ENCODE measurements at places on chromosomes 2 and 18.

- DNase-seq: no peak
Observed at GRCh38 chr2:101120124-101120996, 30.8 kb downstream of the TBC1D8 start.

DNA sequence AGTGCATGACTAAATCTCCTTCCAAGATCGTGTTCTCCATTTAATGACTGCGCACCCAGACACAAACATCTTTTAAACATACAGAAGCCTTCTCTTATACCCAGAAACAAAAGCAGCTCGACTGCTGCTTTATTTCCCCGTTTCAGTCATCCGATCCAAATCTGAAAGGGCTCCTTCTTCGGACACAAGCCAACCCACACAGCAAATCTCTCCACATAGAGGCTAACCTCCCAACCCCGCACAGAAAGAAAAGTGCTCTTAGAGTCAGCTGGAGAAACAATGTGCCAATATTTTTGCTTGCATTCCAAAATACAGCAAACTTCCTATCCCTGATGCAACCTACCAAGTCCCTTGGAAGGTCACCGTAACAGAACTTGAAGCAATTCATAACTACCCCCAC lies 29.1 kb downstream of the GAREM1 start:
- DNase-seq: no peak

- no peak for DNase-seq
Observed at GRCh38 chr18:23897291-23897690, 117.3 kb upstream of the TTC39C start.

- DNase-seq: no peak
Observed at GRCh38 chr2:238811759-238812158, 36.1 kb upstream of the TWIST2 start.

DNA sequence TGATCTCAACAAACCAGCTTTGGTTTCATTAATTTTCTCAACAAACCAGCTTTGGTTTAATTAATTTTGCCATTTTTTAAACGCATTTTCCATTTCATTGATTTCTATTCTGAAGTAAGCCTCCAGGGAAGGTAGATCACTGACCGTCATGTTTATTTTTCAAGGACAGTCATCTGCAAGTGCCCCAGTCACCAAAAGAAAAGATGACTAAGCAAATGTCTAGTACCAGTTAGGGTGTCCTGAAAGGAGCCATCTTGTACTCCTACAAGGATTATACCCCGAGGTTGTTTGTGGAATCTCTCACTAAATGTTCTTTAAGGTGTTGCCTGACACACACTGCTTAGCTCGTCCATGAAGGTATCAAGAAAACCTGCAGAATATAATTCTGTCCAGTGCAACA lies 6.1 kb upstream of the UGT1A8 start:
- no peak for DNase-seq

DNA sequence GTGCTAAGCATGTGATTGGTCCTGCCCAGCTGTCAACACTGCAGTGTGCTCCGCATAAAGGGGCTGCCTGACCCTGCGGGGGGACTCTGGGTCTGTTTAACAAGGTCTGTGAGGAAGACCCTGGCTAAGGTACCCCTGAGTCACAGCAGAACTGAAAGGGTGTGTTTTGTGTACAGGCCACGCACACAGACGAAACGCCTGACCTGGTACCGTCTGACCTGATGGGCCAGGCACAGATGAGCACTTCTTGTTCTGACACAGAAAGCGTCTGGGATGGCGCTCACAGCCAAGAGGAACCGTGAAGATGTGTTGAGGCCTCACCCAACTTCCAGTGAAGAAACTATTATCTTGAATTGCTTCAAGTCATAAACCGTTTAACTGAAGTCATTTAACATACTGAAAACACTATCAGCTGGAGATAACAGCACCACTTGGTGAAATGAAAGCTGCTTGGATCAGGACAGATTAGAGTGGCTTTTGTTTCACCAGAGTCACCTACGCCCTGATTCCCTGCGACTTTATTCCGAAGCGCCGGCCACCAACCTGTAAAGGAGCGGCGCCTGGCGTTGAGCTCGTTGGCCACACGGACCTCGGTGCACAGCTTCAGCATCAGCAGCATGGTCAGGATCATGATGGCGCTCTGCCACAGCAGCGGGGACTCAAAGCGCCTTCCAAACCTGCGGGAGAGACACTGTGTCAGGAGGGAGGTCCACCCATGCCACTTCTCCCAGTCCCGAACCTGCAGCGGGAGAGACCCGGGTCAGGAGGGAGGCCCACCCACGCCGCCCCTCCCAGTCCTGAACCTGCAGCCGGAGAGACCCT lies 8.5 kb downstream of the SLC66A2 start:
- no peak for DNase-seq

DNA sequence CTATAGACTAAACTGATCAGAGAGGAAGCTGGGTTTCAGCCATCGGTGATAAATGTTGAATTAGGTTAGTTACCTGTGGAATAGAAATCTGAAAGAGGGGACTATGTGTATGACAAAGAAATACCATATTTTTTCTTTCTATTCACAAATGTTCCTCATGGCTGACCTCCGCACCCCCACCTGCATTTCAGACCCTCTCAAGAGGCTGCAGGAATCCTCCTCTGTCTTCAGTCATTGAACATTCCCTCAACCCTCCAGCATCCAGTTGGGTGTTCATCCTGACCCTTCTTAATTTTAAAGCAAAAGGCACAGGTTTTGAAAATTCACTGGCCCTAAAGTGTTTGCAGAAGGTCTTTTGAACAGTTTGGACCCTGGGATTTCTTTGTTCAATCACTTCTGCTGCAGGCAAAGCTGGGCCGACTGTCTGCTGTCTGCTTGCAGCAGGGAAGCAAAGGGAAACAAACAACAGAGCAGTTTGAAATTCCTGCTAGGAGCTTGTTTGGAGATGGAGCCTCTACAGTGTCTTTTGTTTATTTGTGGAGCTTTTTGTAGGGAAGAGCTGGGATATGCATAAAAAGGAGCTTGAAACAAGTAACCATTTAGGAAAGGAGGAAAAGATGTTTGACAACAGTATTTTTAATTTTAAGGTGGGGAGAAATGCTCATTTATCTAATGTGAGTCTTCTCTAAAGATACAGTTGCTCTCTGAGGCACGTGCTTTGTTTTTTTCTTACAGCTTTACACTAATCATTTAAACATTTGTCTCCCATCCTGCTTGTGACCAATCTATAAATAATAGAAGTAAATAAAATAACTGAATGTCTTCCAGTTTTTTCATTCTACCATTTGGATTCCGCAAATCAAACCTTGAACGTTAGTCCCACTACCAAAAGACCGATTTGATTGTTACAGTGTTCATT lies 213.3 kb upstream of the MMADHC start:
- no peak for DNase-seq

GRCh38 chr2:201955702-201956141 lies 77.9 kb upstream of the FZD7 start:
- DNase-seq: no peak

GRCh38 chr2:101828257-101828656 lies 130.8 kb downstream of the MAP4K4 start:
- DNase-seq: no peak

- DNase-seq: no peak
Observed at GRCh38 chr2:215883799-215884198, 129.6 kb downstream of the MREG start.

- DNase-seq: no peak
Observed at GRCh38 chr2:227308784-227309183, 16.3 kb upstream of the MFF start.

DNA sequence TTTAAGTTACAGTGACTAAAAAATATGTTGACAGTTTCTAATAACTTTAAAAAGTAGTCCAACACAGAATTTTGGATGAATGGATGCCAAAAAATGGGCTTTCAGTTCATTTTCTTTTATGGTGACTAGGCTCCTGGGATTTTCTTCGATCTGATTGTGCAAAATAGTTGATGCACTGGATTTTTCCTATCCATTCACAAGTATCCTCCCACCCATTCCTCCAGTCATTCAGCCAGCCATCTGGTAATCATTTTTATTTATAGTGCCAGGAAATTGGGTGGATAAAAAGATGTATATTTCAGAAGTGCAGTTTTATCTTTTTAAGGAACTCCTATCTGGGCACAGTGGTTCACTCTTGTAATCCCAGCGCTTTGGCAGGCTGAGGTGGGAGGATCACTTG lies 175.1 kb downstream of the PTPRM start:
- DNase-seq: no peak

- DNase-seq: no peak
Observed at GRCh38 chr2:120528051-120528692, 182.2 kb downstream of the INHBB start.

DNA sequence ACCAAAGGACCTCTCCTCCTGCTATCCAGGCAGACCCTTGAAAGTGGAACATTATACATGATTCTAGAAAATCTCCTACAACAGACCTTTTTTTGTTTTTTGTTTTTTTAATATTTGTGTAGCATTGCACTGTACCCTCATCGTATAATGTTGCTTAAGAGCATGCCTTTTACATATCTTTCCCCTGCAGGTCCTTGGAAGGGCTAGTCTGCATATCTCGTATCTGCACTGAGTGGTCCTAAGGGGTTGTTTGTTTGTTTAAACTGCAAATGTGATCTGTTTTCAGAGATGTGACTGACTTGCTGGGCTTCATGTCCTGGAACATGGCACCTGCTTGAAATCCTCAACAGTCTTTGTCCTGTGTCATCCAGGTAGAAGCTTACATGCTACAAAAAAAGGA lies 204.1 kb downstream of the FAM210A start:
- no peak for DNase-seq

- no peak for DNase-seq
Observed at GRCh38 chr18:8793445-8794155, 88.2 kb downstream of the MTCL1 start.

DNA sequence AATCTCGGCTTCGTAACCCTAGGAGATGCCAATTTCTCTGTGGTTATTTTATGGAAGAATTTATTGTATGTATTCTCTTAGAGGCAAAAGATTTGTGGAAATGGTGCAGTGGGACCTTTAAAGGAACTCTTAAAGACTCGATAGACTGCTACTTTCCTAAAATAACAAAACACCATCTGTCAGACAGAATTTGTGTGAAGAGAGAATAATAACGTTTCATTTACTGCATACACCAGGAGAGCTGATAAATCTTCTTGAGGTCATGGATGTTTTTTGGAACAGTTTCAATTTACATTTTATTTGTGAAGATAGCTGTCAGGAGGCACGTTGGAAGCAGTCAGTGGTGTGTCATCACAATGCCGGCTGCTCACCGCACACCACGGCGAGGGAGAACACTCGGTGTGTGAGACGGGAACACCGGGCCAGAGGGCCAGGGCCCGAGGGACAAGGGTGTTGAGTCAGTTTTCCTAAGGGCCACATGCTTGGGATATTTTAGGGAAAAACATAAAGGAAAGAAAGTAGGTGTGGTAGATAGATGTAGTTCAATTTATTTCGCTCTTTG lies 1681.0 kb upstream of the DDX18 start:
- no peak for DNase-seq

GRCh38 chr2:230797515-230798495 lies 66.9 kb upstream of the ITM2C start:
- no peak for DNase-seq

DNA sequence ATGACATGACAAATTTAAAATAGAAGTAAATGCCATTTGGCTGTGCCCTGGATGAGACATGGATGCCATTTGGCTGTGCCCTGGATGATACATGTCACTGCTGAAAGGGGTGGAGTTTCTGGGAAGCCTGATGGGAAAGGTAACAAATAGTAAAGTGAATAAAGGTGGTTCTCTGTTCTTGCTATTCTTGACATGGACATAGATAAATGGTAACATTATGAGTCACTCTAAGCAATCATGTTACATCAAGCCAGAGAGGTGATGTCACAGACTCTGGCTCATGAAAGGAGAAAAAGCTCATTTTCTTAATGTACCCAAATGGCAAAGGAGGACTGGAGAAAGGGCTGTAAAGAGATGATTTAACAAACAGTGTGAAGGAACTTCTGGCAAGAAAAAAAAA lies 86.4 kb downstream of the EML6 start:
- no peak for DNase-seq

GRCh38 chr2:3488855-3489763 lies 30.2 kb downstream of the ADI1 start:
- no peak for DNase-seq

DNA sequence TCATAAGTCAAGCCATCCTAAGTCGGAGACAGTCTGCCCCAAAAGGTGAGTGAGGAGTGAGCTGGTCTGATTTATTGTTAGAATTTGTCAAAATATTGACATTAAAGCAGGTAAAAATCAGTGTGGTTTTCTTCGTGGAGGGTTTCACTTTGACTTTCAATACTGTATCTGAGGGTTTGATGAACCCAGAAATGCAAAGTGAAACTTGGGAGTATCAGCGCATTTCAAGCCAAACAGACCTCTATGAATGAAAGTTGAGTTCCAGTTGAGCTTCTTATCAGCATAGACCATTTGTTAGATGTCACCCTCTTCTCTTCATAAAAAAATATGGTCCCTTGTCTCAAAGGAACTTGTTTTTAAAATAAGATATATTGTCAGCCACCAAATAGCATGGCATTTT lies 21.7 kb upstream of the CXCR4 start:
- DNase-seq: no peak

GRCh38 chr2:216181953-216182461 lies 72.9 kb downstream of the XRCC5 start:
- DNase-seq: no peak

GRCh38 chr2:23635442-23636340 lies 250.7 kb downstream of the KLHL29 start:
- DNase-seq: no peak

DNA sequence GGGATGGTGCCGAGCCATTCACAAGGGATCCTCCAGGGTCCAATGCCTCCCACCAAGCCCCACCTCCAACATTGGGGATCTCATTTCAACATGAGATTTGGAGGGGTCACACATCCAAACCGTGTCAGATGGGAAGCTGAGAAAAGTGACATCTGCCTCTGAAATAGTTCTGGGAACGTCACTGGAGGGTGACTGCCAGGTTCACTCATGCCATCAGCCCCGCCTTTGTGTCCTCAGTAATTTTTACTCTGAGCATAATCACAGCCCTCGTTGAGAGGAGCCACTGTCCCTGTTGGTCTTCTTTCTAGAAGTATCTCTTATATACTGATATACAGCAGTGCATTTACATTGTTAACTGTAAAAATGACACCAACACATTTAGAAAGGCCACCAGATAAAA lies 67.4 kb downstream of the KLHL29 start:
- DNase-seq: no peak

GRCh38 chr2:181063696-181064095 lies 83.3 kb downstream of the UBE2E3 start:
- no peak for DNase-seq

DNA sequence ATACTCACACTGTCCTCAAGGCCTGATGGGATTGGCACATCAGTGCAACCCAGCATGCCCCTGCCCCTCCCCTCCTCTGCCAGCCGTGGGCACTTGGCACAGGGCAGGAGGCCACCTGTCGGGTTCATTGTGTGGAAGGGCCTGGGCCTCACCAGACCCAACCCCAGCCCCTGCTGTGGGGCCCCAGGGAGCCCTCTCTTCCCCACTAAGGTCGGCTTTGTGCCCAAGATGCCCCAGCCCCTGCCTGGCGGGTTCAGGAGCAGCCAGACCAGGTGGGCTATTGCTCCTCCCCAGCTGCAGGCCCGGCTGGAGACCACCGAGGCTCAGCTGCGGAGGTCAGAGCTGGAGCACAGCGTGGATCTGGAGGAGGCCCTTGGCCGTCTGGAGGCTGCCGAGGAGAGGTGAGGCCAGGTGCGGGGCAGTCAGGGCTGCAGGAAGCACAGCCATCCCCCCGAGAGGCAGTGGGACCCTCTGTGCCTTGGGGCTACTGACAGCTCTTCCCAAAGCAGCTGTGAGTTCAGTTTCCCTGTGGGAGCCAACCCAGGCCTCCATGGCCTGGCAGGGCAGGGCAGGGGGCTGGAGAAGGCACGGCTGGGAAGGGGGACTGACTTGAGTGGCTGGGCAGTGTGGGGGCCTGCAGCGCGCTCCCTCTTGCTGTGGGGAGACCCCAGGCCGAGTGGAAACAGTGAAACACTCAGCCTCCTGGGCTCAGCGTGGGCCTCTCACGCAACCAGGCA lies 16.3 kb downstream of the CROCC2 start:
- peak; percentile 2 for DNase-seq

All from activated gamma-delta T cell treated with Interleukin-2 at 50 U/mL for 16 hours (primary cell).